ENCODE measurements at places on chromosomes 5 and 9.

- DNase-seq = peak; percentile 64
These were observed 21.1 kb upstream of the ISCA1 start for GRCh38 chr9:86303316-86303975.

DNA sequence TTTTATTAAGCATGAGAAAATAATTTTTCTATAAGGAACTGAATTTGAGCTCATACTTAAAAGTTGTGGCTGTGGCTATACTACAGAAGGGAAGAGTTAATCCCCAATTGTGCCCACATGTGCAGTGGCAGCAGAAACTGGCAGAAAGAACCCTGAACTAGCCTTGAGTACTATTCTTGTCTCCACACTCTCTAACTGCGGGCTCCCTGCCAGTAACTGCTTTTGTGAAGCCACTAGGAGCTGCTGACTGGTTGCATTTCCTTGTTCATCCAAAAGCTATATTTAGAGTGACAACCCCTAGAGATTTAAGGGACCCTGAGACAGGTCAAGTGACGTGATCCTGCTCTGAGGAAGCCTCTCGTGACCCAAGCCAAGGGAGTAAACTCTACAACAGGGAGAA is 238.6 kb downstream of the ELAVL2 start:
- DNase-seq = no peak

- DNase-seq = no peak
These were observed 38.4 kb downstream of the EBF1 start for GRCh38 chr5:159061179-159061796.

GRCh38 chr9:135379540-135380267 is 99.9 kb upstream of the PPP1R26 start:
- no peak for DNase-seq

DNA sequence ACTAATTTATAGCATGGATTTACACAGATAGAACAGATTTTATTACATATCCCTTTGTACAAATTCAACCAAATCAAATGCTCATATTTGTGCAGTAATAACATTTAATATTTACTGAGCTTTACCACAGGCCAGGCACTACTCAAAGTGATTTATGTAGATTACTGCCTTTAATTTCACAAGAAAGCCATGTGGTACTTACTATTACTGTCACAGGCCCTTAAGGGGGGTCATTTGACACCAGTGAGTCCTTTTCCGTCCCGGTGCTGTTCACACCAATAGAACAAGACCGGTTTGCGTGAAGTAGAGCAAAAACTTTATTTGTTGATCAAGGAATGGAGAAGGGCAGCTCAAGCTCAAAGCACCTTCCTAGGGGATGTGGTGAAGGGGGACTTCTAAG is 308.5 kb upstream of the KCNN2 start:
- DNase-seq = no peak

DNA sequence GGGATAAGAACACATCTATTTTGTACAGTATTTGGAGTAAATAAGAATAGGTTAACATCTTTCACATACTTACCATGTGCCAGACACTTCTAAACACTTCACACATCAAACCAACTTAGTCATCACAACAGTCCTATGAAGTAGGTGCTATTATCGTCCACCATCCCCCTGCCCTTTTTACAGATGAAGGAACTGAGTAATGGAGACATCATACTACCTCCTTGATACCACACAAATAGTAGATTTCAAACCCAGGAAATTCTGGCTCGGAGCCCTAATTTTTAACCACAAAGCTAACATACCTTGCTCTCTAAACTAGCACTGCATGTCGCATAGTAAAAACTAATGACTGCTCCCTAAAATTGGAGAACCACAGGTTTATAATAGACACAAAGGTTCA is 4.2 kb upstream of the ZNF366 start:
- no peak for DNase-seq

DNA sequence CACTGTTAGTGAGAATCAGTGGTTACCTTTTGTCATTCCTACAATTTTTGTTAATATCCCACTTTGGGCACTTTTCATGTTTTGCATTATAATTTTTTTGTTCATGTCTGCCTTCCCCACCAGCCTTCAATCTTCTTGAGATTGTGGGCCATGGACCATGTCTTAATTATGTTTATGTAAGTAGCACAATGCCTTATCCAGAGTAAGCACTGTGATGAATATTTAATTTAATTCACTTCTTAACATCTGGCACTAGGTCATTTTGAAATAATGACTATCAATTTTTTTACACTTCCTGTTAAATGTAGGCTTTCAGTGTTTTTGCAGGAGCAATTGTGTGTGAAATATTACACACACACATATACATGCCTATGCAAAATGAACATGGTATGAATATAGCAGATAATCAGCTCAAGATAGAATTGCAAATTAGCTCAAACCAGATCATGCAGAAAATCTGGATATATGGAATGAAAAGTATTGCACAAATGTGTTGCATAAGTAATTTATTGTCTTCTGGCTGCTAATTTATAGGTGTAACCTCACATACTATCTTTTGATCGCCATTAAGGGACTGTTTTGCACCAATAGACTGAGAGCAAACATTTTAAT is 5.3 kb upstream of the SHOC1 start:
- DNase-seq = no peak

- no peak for DNase-seq
These were observed 1.3 kb downstream of the NIPBL start for GRCh38 chr5:36877667-36878391.

DNA sequence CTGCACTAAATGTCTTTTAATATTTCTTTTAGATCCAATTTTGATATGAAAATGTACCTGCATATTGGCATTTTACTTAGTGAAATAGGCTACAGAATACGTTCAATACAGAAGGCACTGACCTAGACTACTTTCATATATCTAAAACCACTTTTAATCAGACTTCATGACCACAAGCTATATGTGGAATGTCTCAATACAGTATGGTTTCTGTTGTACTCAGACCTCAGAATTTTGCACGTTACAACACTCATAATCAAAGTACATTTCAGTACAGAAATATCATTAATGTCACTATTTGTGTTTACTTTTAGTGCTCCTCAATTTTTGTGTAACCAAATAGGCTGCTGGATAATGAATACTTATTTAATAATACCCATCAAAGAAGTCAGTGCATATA is 74.8 kb downstream of the MEF2C start:
- DNase-seq = no peak

GRCh38 chr5:81719743-81720345 is 31.1 kb downstream of the SSBP2 start:
- no peak for DNase-seq

DNA sequence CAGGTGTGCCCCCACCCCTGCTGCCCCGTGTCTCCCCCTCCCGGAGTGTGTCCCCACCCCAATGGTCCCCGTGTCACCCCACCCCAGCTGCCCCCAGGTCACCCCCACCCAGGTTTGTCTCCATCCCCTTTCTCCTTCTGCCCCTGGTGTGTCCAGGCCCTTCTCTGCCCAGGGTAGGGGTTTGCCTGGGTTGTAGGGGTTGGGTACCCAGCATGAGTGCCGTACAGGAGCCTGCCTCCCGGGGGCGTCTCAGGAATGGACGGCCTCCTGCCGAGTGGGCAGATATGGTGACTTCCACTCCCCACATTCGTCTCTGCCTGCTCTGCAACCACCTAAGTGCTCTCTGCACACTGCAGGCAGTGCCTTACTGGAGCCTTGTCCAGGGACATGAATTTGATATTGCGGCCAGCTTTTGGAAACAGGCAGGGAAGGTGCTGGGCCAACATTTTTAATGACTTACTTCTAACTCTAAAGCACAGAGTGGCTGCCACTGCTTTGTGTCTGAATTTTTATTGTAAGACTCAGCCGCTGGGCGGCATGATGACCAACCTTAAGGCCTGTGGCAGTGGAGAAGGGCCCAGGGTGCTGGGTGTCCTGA is 6.7 kb downstream of the LRRC14B start:
- DNase-seq = no peak

DNA sequence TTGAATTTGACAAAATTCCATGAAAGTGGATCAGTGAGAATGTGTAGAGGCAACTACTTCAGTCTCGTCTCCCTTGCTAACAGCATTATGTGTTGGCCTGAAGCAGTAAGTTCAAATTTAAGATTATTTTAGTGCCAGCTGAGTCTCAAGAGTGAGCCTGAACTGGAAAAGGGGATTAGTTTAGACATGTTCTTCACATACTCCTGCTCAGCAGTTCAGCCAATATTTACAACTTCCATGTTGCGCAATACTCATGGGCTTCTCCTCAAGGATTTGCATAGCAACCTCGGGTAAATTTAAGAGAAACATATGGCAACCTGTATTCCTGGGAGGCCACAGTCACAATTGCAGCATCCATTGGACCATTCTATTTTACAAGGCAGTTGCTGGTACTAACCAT is 553.8 kb downstream of the PTPRD start:
- no peak for DNase-seq

DNA sequence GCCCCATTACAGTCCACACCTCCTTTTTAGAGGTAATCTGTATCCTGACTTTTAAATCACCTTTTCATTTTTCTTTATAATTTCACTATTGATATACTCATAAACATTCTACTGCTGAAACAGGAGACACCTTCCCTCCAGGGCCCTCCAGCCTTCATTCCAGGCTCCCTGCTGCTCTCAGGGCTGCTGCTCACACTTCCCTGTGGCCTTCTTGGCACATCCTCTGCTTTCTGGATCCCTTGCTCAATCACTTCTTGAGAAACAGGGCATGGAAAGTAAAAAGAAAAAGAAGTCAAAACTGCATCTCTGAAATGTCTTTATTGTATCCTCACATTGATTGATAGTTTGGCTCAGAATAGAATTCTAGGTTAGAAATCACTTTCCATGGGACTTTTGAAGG is 19.3 kb upstream of the WNT8A start:
- DNase-seq = no peak

DNA sequence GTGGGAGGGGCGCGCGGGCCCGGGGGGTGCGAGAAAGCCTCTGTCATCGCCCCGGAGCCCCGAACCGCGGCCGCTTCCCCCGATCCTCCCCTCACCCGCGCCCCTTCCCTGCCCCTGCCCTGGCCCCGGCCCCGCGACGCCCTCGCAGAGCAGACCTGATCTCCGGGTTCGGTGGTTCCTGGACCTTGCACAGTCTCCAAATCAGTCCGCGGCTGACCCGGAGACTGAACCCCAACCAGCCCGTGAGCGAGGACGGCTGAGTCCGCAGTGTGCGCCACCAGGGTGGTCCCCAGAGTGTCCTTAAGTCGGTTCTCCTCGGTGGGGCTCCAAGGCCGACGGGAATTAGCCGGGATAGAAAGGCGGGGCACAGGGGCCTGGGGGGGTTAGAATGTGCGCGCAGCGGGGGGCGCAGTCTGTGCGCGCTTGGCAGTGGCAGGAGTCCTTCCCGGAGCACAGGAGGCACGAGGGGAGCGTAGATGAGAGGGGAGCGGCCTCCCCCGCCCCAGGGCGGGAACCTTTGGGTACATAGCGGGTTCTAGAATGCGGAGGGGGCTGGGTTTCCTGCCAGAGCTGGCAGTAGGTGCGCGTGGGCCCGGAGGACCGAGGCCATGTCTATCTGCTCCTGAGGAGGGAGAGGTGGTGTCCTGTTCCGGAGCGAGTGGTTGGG is 779 bp downstream of the PKN3 start:
- DNase-seq = peak; percentile 54

DNA sequence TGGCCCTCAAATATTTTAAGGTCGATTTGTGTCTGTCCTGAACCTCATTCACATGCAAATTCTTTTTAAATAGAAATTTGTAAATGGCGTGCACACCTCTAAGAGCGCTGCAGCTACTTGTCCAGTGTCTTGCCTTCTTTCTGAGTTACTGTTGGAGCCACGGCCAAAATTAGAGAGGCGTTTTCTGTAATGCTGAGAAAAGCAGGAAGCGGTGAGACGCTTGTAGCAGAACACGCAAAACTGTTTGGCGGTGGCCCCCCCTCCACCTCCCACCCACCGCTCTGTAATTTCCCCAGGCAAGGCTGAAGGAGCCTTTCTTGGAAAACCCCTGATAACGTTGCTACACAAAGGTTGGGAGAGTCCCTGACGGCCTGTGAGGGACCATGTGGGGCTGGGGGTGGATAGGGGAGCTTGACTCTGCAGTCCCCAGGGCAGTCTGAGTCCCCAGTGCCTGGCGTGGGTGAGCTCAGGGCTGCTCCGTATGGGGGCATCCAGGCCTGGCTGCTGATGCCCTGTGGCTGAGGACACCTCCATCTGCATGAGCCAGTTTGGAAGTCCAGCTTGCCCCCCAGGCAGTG is 96.5 kb downstream of the GADD45G start:
- DNase-seq = peak; percentile 59
